ENCODE measurements at places on chromosomes 6 and 20. TPM values are rescaled to one million over a fixed set of nuclear protein-coding genes. Genes with fewer than 3 reads are reported as not detected.

OGFR gene
- polyA plus RNA-seq = 13.1 TPM

PRKN gene
- 5.4 TPM for polyA plus RNA-seq

COL9A3 gene
- 4.5 TPM for polyA plus RNA-seq

ANGPT4 gene
- polyA plus RNA-seq = 0.11 TPM

HCRTR2 gene
- not detected for polyA plus RNA-seq

CNR1 gene
- 0.36 TPM for polyA plus RNA-seq

FAM209B gene
- not detected for polyA plus RNA-seq

TMC2 gene
- not detected for polyA plus RNA-seq

ZNF322 gene
- not detected for polyA plus RNA-seq

PPIL6 gene
- polyA plus RNA-seq = not detected

CTCFL gene
- polyA plus RNA-seq = not detected

Measured in muscle of arm (tissue), 14 donors.